ENCODE measurements at places on chromosomes 4 and X.

DNA sequence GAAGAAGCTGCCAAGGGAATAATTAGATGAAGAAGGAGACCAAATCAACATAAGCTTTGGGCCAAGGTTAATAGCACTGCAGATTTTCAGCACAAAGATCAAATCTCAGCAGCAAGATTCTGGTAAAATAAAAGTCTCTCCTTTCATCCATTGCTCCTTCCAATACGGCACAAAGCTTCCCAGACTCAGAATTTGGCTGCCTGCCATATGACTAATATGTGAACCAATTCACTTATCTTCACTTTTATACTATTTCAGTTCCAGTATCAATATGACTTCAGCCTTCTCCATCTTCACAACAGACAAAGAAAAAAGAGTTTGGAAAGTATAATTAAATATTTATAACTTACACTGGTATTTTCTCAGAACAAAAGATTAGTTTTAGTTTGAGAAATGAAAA, 978.3 kb upstream of the GRID2 start:
- no peak for DNase-seq

DNA sequence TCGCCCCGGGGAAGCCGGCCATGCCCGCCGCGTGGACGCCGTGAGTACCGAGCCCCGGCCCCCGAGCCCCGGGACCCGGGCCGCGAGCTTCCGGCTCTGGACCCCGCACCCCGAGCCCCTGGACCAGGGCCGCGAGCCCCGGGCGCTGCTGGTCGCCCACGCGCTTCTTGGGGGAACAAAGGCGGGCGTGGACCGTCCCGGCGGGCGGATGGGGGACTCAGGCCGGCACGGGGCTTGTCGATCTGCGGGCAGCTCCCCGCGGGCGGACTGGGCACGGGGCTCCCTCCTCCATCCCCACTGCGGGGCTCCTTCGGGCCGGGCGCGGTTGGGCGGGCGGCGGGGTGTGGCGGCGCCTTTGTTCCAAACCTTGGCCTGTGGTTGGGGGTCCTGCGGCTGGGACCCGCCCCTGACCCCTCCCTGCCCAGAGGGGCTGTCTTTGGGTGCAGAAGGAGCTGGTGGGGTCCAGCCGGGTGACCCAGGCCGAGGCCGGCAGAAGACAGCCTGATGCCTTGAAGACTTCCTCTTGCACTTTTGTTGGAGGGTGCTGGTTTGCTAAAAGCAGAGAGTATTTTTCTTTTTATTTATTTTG, 25.2 kb upstream of the ADD1 start:
- no peak for DNase-seq

DNA sequence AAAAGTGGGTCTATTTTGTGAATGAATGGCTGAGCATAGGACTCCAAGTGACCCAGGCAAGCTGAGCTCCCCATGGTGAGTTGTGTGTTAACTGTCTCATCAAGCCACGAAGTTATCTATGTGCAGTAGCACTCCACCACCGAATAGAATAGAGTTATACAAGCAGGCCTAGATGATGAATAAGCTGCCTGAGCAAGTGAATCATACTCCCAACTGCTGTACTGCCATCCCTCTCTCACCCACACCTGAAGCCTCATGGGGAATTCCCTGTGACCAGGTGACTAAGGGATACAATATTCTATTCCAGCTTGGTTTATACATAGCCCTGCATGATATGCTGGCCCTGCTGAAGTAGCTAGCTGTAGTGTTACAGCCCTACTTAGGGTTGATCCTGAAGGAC, 38.7 kb downstream of the KDM5C start:
- DNase-seq: no peak

- DNase-seq: no peak
These were observed 92.0 kb downstream of the PHEX start for GRCh38 chrX:22124098-22124497.

DNA sequence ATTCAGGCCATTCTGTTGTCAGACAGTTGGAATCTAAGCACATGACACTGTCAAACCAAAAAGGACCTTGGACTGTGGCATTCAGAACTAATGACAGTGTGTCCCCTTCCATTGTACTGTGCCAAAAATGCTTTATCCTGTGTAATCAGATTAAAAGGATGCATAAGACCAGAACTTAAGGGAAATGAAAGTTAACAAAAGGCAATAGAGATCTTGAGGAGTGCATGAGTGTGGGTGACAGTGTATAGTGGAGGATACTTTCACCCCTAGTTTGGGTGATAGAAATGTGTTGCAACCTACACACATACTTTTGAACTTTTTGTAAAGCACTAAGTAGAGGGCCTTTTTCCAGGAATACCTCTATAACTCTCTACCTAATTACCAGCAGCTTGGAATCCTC, 4.5 kb downstream of the CYSLTR1 start:
- no peak for DNase-seq

DNA sequence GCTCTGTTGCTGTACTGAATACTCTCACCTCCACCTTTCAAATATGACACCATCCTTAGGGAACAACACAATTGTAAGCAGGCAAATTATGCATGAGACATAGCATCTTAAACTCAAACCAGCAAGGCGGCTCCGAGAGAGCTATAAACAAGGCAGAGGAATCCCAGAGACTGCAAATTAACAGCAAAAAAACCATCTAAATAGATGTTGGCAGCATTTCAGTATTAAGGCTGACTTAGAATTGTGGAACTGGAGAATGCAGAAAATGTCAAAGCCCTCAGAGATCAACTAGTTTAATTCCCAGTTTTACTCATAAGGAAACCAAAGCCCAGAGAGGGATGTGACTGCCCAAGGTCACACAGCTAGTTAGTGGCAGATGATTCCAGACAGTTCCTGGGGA, 37.2 kb upstream of the SPANXC start:
- no peak for DNase-seq

- no peak for DNase-seq
These were observed 257.8 kb downstream of the DHRSX start for GRCh38 chrX:2242980-2243379.

DNA sequence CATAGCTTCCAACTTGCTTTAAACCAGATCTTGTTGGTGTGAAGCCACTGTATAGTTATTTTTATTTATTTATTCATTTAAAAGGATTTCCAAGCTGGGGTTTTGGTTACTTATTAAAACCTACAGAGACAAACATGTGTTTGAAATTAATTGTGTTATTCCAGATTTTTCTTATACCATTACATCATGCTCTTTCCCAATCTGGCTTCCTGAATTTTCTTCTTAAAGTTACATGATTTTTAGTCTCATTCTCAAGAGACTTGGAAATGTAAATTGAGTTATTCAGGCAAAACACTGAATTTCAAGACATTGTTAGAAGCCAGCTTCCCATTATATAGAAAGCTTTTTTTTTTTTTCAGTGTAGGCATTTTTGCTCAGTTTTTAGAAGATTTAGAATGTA, 381.9 kb downstream of the IL1RAPL1 start:
- no peak for DNase-seq

DNA sequence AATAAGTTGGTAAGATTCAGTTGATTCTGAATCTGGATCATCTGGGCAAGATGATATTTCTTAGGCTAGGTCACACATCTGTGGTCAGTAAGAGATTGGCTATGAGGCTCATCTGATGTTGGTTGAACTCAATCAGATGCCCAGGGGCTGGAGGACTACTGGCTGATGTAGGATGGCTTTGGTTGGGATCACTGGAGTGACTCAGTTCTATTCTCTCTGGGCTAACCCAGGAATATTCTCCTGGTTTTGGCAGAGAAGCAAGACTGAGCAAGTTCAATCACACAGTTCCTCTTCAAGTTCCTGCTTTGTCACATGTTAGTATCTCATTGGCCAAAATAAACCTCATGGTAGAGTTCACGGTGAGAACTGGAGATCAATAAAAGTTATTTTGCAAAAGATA, 902.3 kb upstream of the SLIT2 start:
- DNase-seq: no peak

DNA sequence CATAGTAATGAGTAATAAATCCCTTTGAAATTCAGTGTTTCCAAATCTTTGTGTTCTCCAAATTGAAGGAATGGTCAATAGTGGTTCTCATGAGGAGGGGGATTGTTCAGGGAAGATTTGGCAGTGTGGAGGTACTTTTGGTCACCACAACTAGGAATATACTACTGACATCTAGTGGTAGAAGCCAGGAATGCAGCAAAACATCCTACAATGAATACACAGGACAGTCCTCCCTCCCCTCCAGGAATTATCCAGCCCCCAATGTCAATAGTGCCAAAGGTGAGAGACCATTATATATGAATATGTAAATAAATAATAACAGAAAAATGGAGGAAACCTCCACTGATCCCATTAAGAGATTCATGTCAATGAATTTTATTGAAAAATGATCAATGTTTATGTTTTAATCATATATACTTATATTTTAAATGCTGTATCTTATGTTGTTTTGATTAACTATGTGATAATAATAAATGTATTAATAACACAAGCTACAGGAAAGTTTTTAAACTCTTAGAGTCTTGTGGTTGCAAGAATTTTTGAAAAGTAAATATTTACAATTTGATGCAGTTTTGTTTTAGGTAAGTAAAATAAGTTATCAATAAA, 14.4 kb upstream of the FAM9A start:
- DNase-seq: no peak

DNA sequence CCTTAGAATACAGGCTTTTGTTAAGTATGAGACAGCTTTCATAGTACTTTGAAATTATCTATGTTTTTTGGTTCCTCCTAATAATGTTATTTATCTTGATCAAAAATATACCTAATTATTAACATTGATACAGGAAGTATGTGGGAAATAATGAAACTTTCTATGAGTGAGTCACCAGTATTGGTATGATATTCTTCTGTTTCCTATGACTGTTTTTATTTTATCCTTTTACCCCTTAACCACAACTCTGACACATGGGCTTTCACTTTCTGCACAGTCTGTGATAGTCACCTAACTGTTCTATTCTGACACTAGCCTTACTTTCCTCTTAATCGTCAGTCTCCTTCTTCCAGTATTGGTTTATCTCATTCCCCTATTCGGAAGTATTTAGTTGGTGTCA, 4.7 kb downstream of the THAP9 start:
- DNase-seq: no peak

DNA sequence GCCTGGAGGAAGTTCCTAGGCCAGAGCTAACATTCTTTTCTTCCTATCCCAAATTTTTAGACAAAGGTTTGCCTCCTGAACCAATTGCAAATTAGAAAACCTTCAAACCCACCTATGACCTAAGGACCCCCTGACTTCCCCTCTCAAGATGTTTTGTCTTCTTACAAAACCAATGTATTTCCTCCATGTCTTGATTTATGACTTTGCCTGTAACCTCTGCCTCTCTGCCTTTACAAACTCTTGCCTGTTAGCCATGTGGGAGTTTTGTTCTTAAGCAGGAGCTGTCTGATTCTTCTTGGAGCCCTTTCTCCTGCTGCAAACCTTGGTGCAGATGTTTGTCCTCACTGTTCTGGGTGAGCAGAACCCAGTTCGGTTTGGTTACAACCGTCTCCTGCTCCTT, 222.3 kb upstream of the BOD1L1 start:
- no peak for DNase-seq

DNA sequence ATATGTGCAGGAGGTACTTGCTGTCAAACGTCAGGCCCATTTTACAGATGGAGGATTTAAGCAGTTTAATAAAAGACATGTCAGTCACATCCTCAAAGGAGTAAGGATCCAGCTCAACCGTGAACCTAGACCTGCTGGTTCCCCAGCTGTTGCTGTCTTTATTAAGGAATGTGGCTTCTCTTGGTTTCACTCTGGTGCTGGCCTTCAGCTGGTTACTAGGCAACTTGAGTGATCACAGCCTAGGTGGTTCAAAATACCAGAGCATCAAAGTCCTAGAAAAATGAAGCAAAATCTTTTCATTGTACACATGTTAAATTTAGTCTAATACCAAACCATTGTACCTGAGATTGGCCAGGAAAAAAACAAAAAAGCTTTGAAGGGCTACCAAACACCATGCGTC, 32.7 kb upstream of the GLRA2 start:
- no peak for DNase-seq

DNA sequence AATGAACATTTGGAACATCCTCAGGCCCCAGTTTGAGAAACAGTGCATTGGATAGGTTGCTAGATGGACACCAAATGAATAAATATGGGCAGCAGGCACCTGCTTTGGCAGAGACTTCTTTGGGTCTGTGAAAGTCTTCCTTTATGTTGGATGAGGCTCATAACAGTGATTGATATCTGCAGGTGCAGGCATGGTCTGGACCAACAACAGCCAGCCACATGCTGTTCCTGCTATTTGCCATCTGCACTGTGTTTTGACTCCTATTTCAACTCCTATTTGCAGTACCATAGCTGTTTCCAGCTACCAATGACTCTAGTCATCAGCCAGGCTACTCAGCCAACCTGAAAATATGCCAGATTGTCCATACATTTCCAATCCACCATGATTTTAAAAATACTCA, 60.9 kb downstream of the ANAPC4 start:
- DNase-seq: no peak

DNA sequence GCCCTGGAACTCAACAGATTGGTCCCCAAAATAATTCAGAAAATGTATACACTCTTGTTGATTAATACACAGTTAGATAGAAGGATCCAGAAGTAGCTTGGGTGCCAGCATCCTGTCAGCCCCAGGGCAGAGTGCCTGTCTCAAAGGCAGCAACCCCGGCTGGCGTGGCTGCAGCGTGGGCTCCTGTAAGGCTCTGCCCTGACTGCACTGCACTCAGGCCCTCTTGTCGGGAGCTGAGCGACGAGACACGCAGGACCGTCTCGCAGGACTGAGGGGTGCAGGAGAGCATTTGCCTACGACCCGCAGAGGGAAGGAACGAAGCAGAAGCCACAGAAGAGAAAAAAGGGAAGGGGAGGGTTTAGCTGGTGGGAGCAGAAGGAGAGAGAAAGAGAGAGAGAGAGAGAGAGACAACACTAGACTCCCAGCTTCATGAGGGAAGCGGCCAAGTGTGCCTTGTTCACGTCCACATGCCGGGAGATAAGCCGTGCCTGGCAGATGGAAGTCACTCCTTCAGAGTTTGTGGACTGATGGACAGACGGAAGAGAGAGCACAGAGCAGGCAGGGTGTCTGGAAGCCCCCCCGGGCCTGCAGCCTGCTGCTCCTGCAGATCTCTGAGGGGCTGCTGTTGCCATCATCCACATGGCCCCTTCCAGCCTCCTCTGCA, 38.7 kb upstream of the HELT start:
- DNase-seq: no peak

DNA sequence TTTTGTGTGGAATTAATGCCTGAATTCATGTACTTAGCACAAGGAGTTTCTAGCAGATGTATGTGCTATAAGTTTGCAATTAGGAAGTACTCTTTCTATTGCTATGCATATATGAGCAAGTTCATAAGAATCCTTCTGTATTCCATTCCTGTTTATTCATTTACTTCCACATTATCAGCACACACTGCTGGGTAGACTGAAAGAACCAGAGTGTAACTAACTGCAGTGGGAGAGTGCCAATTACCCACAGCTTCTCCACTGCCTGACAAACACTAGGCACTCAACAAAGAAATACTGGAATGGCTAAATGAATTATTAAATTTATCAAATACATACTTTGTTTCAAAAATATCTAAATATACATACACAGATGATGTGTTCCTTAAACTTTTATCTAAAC, 219.6 kb downstream of the CAMK2D start:
- no peak for DNase-seq
